ENCODE measurements at places on chromosomes 12 and 14.

- no peak for DNase-seq
Measured at GRCh38 chr12:68349921-68350606, 17.9 kb upstream of the MDM1 start.

DNA sequence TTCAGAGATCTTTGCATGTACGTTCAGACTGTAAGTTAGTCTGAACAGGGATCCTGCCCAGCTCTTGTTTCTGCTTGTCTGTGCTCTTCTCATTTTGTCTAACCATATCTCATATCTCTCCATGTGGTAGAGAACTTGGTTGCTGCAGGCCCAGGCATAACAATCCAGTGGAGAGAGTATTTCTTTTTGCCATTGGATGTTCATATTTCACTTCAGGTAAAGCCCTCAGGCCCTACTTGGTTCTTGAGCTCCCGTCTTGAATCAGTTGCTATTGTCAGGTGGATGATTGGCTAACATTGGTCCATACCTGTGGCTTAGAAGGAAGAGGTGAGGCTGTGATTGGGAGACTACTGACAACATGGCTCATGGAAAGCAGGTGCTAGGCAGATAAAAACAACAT, 357.7 kb upstream of the FLRT2 start:
- no peak for DNase-seq

GRCh38 chr12:28065889-28066630, 93.5 kb upstream of the PTHLH start:
- DNase-seq, result no peak

GRCh38 chr12:110234755-110235154, 46.3 kb upstream of the ATP2A2 start:
- no peak for DNase-seq

DNA sequence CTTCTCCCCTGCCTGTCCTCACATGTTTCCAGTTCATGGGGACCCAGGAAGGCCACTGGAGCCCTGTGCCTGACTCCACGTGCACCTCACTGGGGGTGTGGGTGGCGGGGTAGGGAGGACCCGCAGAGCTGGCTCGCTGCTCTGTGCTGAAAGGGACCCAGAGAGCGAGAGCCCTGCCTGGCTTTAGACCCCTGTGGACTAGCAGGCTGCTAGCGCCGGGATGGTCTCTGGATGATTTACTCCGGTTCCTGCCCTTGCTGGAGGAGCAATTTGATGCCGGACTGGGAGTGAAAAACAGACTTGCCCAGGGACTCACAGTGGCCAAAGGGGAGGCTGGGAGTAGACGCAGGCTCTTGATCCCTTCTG, 49.0 kb downstream of the NTF3 start:
- no peak for DNase-seq

Data from fibroblast of skin of back (primary cell).